ENCODE measurements at places on chromosomes 13 and 19.

DNA sequence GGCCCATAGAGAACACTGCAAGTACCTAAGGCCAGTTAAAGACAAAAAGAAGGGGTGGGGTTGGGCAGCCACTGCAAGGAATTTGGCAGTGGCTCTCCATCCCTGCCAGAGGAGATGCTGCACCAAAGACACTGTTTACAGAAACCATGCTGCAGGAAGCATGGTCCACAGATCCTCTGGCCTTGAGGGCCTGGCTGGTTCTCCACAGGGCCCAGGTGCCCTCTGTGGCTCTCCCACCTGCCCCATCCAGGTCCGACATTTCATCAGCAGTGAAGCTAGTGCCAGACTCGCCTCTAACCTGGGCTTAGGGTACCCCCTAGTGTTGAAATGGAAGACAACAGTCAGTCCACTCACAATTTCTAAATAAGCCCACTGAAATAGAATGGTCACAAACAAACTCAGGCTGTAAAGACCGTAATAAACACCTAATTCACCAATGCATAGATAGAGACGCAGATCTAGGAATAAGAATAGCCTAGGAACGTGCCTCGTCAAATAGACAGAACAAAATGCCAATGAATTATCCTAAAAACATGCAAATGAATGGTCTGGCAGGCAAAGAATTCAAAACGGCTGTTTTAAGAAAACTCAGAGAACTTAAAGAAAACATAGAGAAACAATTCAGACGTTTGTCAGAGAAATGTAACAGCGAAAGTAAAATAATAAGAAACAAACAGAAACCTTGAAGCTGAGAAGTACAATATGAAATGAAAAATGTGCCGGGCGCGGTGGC is 23.3 kb downstream of the LYPD4 start:
- DNase-seq = peak; percentile 58

DNA sequence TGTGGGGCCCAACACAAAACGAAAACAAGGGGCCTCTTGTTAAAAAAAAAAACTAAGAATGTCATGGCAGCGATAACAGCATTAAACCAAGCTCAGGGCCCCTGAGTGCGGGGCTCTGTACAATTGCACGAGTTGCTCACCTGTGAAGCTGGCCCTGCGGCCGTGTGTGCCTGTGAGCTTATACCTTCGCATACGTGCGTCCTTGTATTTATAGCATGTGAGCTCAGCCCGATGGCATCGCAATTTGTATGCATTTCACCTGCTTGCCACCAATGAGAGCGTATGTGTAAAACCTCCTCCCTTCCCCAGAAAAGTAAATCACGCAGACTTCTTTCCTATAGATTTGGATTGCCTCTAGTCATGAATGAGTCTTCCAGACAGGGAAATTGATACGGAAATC is 17.1 kb downstream of the HNRNPM start:
- no peak for DNase-seq

DNA sequence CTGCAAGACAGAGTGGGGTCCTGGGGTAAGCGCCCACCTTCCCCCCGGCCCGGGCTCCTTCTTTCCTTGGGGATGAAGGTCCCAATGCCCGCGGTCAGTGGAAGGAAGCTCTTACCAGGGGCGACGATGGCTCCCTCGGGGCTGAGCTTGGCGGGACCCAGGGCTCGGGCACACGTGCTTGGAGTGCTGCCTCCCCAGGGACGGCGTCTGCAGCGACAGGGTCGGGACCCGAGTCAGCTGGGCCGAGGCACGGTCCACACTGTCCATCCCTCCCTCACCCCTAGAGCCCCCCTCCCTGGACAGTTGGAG is 3.5 kb downstream of the JSRP1 start:
- no peak for DNase-seq

- no peak for DNase-seq
Observed at GRCh38 chr13:86839221-86839620, 832.0 kb upstream of the SLITRK5 start.

GRCh38 chr13:98917116-98917515 is 60.7 kb downstream of the DOCK9 start:
- DNase-seq = no peak
